ENCODE measurements at places on chromosomes 1 and 21. TPM values are rescaled to one million over a fixed set of nuclear protein-coding genes. Genes with fewer than 3 reads are reported as not detected.
A peak's percentile ranks its signal among the peaks of the same experiment; 100 is the strongest.

- DNase-seq, result no peak
Observed at GRCh38 chr21:40047993-40048730, 180.9 kb downstream of the PCP4 start.

DNA sequence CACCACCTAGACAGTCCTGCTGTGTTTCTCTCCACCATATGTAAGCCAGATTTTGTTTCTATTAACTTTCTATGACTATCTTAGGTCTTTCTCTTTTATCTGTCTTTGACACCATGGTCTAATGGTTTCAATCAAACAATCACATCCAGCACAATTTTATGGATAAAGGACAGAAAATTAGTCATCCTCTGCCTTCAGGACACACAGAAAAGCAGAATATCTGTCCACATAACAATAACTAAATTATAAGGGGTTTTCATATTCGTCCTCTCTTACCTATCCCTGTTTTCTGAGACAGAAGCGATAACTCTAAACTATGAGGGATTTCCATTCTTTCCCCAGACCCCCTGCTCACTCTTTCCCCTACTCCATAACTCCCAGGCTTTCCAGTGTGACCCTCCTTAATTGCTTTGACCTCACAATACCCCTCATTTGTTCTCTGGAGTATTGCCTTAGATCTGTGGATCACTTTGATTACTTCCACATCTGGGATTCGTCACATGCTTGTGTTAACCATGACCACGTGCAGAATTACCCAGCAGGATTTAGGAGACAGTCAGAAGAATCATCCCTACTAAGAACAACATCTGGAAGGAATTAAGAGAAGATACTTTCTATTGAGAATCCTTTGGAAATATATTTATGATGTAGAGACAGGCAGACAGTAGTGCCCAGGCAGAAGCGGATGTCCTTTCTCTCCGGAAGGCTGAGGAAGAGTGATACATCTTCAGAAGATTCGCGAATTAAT is 108.2 kb upstream of the GREM2 start:
- DNase-seq, result no peak

DNA sequence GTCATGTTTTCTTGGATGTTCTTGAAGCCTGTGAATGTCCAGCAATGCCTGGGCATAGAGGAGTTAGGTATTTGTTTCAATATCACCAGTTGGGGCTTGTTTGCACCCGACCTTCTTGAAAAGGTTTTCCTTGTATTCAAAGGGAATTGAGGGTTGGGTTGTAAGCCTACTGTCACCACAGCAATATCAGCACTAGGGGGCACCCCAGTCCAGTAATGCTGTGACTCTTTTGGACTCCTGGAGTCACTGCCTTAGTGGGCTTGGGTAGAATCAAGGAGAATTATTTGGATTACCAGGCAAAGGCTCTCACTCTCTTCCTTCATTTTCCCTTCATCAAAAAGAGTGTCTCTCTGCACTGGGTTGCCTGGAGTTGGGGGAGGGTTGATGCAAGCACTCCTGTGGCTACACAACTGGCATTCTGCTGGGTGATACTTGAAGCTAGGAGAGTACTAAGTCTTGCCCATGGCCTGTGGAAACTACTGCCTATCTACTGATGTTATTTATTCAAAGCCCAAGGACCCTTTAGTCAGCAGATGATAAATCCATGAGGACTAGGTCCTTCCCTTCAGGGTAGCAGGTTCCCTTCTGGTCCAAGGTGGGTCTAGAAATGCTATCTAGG is 34.5 kb downstream of the OR10R2 start:
- no peak for DNase-seq

GRCh38 chr21:45034556-45035476 is 39.6 kb upstream of the ADARB1 start:
- DNase-seq, result no peak

Gene HSD11B1
- 0.38 TPM for polyA plus RNA-seq

- DNase-seq, result no peak
Observed at GRCh38 chr1:105632342-105633196, 1423.9 kb upstream of the PRMT6 start.

Gene ABCA4
- polyA plus RNA-seq, result 1.8 TPM

GRCh38 chr1:15029786-15030185 is 123.8 kb upstream of the TMEM51 start:
- no peak for DNase-seq

Gene FAM131C
- polyA plus RNA-seq, result 26.4 TPM

DNA sequence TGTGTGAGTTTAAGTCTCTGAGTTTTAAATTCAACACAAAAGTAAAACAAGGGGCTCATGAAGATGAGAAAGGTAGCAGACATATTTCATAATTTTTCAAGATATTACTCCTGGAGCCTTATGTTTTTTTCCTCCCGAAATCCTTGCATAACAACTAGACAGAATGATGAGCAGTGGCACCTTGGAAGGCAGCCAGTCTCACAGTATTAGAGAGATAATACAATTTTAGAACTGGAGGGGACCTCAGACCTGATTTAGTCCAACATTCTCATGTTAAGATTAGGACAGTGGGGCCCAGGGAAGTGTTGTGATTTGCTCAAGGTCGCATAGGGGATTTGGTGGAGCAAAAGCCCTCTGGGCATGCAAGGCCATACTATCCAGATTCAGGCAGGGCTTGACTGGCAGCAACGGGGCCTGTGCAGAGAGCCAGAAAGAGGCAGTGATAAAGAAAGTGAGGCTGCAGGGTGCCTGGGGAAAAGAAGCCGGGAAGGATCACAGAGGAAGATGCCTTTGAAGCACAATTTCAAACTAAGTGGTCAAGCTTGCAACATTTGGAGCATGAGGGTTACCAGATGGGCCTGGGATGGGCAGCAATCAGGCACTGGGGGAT is 31.4 kb upstream of the BCL9 start:
- DNase-seq, result no peak

Gene SH2D1B
- polyA plus RNA-seq, result not detected

GRCh38 chr1:29202053-29202452 is 20.4 kb upstream of the SRSF4 start:
- no peak for DNase-seq

DNA sequence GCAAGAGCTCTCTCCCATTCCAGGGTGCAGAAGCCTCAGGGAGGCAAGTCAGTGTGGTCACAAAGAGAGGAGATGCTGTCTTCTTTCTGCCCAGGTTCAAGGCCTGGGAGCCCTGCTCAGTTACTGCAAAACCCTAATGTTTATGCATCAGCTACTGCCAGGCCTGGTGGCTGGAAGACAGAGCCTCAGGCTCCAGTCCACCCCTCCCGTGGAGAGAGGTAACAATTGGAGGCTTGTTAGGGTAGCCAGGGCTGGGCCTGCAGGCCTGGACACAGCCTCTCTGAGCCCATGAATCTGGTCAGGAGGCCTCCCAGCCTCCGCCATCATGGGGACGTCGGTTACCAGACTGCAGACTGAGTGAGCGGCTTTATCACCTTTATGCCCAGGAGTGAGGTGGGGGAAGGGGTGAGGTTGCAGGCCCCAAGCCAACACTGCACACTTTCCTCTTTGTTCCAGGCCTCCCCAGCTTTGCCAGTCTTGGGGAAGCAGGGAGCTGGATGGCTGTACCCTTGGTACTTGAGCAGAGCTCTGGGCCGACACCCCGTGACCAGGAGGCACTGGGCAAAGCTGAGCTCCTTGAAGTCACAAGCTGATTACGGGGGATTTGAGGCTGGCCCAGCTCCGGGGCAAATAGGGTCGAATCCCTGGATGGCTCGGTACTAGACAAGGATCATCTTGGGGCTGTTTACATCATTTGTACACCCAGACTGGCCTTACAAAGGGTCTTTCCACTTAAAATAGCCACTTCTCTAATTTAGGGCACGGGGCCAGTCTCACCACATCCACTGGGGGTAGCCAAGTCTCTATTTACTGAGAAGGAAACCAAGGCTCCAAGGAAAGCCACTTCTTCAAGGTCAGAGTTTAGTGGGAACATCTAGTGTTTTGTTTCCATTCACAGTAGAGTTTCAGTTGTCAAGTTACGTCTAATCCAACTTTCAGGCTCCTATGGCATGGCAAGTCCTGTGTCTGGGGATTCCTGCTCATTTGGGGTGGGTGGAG is 5.2 kb downstream of the SLC2A1 start:
- no peak for DNase-seq

GRCh38 chr21:32132881-32133280 is 146.0 kb downstream of the MIS18A start:
- no peak for DNase-seq

DNA sequence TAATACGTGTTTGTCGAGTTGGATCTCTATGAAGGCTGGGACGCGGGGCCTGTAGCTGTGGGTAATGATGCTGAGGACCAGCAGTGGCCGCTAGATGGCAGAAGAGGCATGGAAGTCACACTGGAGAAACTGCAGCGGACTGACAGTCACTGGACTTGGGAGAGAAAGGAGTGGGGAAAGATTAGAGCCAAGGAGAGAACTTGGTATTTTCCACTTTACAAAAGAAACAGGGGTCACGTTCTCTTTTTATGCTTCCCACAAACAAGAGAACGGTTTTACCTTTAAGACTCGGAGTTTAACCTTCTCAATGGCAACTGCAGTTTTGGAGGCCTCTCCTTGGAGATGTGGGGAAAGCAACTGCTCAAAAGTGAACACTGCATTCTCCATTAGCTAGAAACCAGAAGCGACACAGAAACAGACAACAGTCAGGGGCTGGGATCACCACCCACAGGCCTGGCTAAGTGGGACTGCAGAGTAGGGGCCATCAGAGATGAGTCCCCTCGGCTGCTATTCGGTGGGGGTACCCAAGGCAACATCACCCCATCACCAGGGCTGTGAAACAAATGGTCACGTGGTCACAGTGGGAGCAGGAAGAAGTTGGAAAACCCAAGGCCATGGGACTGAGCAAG is 51.1 kb upstream of the EDEM3 start:
- DNase-seq, result peak; percentile 95

Measured in spinal cord (tissue), 10 donors.